Renal cortex interstitium (tissue), 15 donors: ENCODE measurements at places on chromosomes 3 and 15. TPM values are rescaled to one million over a fixed set of nuclear protein-coding genes. Genes with fewer than 3 reads are reported as not detected.
A peak's percentile ranks its signal among the peaks of the same experiment; 100 is the strongest.

DNA sequence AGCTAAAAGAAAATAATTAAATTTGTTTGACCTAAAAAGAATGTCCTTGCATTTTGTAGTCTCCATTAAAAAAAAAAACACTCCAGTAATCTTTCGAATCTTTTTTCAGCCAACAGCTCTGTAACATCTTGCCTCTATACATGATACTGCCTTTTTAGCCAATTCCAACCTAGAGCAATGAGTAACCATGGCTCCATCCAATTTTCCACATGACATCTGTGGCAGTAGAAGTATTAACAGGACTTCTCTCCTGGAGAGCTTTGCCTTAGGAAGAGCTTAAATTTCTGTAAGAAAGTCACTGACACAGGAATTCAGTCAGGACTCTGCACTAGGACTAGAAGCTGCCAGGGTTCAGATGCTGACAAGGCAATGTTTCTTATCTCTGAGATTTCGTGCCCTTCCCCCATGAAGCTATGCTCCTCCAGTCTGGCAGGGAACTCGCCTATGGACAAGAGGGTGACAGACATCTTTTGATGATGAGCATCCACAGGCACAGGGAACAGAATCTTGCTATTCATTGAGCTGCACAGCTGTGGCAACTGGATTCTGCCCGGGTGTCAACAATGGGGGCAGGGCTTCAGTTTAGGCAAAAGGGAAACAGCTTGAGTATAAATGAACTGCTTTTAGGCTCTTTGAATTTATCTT lies 81.8 kb downstream of the ALCAM start:
- DNase-seq = no peak

The CLDN18 gene
- polyA plus RNA-seq = 1.5 TPM

The ESYT3 gene
- polyA plus RNA-seq = 1.4 TPM

The AQP9 gene
- polyA plus RNA-seq = 0.13 TPM

GRCh38 chr3:99774467-99774866 lies 43.2 kb upstream of the CMSS1 start:
- DNase-seq = no peak

- no peak for DNase-seq
Observed at GRCh38 chr3:124570232-124570631, 160.0 kb upstream of the UMPS start.

DNA sequence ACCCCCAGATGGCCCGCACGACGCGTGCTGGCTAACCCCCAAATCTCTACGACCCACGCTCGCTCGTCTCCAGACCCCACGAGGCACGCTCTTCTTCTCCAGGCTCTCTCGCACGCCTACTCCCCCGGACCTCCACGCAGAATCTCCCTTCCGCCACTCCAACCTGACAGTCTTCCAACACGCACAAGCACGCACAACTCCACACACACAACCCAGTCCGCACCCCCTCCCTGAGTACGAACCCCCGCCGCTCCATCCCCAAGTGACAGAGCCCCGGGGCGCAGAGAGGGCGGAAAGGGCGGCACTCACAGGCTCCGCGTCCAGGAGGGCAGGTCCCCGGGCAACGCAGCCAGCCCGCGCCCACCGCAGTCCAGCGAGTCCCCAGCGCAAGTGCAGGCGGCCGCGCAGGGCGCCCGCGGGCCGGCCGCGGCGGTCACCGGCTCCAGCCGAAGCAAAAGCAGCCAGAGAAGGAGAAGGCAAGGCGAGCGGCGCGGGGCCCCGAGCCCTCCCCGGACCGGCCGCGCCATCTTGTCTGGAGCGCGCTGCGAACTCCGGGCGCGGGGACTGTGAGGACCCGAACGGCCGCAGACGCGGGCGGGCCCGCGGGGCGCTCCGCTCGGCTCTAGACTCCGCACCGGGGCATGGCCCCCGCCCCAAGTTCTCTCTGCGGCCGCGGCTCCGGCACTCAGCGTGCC lies 794 bp downstream of the LRIG1 start:
- no peak for DNase-seq

- no peak for DNase-seq
Observed at GRCh38 chr15:25620466-25620865, 181.6 kb upstream of the UBE3A start.

DNA sequence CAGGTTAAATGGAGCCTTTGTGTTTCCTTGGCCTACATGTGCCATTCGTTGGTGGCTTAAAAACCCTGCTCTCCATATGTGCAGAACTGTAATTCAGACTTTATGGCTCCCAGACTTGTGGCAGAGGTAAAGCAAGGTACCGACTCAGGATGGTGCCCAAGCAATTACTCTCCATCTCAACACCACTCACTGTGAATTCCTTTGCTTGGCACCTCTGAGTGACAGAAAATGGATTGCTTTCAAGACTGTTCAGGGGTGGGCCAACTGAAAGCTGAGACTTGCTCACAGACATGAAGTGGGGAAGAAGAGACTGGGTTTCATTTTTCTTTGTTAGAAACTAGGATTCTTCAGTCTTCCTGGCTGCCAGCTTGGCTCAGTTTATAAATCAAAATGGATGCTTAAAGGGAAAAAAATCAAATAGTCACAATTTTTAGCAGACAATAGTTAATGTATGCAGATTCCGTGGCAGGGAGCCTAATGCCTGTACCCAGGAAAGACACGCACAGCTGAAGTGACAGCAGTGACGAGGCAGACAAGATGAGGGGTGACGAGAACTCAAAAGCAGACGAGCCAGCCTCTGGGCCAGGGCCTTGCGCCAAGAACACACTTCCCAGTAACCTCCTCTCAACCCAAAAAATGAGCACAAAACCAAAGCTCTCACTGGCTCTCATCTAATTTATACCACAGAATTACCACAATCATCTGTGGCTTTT lies 207.9 kb upstream of the SLC2A2 start:
- DNase-seq = no peak

DNA sequence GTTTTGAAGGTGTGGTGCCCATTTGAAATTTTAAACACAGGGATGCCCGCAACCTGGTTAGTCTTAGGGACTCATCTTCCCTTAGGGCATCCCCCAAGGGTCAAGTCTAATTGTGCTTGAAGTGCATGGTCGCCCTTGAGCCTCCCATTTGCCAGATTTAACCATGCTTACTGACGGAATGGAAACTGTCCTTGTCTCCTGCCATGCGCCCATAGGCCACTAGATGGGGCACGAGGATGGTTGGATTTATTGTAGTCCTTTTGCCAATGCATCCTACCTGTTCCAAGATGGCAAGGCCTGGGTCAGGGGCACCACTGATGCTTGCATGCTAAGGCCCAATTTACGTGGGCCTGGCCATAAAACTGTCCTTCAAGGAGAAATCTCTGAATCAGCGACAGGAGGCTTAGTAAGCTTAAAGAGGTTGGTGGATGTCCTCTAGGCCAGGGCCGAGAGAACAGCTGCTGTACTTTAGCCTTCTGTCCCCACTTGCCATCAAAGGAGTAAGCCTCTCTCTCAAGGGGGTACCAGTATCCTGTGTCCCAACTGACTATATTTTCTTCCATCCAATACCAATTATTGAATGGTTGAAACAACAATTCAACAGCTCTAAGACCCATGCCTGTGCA lies 355.4 kb downstream of the OTOL1 start:
- DNase-seq = peak; percentile 20

- no peak for DNase-seq
Observed at GRCh38 chr15:62392376-62392775, 227.3 kb upstream of the C2CD4B start.

GRCh38 chr3:32499585-32499984 lies 3.1 kb downstream of the CMTM6 start:
- DNase-seq = no peak

- DNase-seq = no peak
Observed at GRCh38 chr15:42918047-42918446, 2.5 kb downstream of the TTBK2 start.
